ENCODE measurements at places on chromosomes 3 and 15. TPM values are rescaled to one million over a fixed set of nuclear protein-coding genes. Genes with fewer than 3 reads are reported as not detected.

- DNase-seq = no peak
Measured at GRCh38 chr3:106342386-106342785, 473.6 kb upstream of the CBLB start.

- no peak for DNase-seq
Measured at GRCh38 chr3:115004201-115005140, 142.6 kb downstream of the ZBTB20 start.

- DNase-seq = no peak
Measured at GRCh38 chr3:5456199-5456598, 268.7 kb downstream of the EDEM1 start.

The BFSP2 gene
- 0.32 TPM for polyA plus RNA-seq

DNA sequence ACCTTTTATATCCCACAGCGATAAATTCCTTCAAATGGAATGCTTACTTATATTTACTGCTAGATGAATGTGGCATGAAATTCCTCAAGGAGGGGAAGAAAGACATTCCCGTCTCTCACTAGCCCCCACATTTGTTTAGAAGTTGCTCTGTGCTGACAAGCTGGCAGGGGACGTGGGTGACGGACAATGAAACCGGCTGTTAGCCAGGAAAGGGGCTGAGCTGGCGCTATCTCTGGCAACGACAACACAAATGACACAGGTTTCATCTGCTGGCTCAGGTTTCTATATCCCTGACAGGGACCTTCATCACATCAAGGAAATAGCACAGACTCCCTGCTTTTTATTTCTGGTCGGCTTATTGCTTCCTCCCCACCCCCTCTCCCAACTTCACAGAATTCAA is 15.8 kb downstream of the RUVBL1 start:
- no peak for DNase-seq

DNA sequence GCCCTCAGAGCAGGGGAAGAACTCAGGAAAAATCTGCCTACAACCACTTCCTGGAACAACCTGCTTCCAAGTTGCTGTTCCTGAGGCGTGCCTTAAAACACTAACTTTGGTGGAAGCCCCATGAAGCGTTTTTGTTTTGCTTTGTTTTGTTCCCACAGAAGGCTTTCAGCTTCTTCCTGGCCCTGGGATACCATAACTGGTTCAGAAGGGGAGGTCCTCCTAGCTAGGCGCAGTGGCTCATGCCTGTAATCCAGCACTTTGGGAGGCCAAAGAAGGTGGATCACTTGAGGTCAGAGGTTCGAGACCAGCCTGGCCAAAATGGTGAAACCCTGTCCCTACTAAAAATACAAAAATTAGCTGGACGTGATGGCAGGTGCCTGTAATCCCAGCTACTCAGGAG is 1.2 kb upstream of the IP6K1 start:
- no peak for DNase-seq

The KCTD6 gene
- 30.6 TPM for polyA plus RNA-seq

The SYNPR gene
- polyA plus RNA-seq = not detected

Data from renal cortex interstitium (tissue), 15 donors.